Left kidney (tissue), 8 donors: ENCODE measurements at places on chromosomes 7 and 10. TPM values are rescaled to one million over a fixed set of nuclear protein-coding genes. Genes with fewer than 3 reads are reported as not detected.

DNA sequence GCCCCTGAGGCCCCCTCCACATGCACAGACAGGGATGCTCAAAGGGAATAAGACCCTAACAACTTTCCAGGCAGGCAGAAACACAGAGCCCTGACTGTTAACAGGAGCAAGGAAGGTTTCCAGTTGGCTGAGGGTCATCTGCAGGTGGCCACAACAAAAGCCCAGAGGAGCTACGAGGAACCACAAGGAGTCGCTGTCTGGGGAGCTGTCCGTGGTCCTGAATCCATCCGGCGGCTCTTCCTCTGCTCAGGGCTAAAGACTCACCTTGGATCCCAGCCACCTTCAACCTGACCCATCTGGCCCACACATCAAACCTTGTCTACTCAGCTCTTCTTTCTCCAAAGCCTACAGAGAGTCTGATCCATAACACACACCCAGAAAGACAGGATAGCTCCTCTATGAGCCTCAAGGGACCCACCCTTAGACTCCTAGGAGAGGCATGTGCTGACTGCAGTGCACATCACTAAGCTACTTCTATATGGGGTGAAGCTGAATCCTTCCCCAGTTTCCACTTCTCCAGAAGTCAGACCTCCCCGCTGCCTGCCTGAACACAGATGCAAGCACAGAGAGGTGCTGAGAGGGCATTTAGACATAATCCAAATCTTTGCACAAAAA, 104.0 kb downstream of the SLIT1 start:
- peak; percentile 72 for DNase-seq

DNA sequence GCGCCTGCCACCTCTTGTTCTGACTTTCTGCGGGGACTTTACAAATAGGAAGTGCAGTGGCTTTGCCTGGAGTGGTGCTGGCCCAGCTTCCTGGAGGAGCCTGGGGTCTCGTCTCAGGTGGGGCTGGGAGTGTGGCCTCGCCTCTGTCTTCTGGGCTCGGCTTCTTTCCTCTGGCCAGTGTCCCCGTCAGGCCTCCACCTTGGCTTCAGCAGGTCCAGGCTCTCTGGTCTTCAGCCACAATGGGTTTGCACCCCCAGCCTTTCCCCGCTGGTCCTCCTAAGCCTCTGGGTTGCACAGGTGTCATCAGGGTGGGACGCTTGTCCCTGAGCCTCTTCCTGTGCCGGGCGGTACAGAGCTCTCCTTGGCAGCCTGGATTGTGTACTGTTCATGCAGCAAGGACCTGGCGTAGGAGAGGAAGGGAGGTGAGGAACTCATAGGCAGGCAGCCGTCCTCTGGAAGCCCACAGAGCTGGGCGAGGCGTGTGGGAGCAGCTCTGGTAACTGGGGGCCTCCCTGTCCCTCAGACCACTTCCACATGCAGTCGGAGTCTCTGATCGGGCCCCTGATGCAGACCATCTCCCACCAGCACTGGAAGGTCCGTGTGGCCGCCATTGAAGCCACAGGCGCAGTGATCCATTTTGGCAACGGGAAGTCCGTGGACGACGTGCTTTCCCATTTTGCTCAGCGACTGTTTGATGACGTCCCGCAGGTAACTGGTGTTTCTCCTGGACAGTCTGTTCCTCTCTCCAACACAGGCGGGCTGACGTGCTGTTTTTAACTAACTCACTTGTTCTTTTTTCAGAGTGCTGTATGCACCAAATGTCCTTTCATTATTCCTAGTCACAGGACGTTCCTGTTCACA, 2.3 kb upstream of the PRKAR1B start:
- no peak for DNase-seq

Gene DPYSL4
- polyA plus RNA-seq, result 16.3 TPM

Gene AGBL3
- polyA plus RNA-seq, result 17.1 TPM

DNA sequence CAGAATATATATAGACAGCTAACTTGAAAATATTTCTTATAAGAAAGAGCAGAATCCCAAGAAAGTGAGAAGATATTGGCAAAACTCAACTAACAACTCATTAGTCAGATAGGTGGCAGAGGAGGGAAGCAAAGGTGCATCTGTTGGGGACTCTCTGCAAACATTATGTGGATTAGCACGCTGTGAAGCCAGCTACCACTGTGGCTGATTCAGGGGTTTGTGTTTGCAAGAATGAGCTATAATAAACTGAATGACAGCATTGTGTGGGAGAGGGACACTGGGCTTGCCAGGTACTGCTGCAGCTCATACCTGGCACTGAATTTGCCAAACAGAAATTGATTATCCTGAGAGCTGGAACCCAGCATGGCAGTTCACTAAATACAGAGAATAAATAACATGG, 170.3 kb upstream of the MINDY3 start:
- DNase-seq, result no peak

DNA sequence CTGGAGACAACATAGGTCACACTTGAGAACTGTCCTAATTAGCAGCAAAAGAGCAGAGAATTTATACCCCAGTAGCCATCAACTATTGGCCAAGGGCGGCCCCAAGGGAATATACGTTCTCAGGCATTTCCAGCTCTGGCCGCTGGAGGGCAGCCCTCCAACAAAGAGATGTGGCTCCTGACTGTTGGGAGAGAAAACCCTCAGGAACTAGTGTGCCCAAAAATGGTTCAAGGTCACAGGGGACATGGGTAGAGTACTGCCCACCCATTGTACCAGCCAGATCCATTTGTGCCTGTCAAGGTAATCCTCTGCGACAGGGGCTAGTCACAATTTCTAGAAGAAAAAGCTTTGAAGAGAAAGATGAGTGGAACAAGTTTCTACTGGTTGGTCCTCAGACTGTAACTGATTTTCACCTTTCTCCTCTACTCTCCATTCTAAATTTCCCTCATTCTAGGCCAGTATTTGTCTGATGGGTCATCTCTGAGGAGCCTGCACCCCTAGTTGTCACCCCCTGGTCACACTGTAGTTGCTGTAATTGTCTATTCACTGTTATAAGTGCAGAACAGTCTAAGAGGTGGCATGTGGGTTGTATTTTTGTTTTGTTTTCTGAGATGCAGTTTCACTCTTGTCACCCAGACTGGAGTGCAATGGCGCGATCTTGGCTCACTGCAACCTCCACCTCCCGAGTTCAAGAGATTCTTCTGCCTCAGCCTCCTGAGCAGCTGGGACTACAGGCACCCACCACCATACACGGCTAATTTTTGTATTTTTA, 14.7 kb upstream of the C7orf33 start:
- peak; percentile 50 for DNase-seq

Gene RBP3
- polyA plus RNA-seq, result 0.10 TPM

Gene MEIG1
- polyA plus RNA-seq, result 1.4 TPM

Gene CFAP70
- polyA plus RNA-seq, result 26.6 TPM

DNA sequence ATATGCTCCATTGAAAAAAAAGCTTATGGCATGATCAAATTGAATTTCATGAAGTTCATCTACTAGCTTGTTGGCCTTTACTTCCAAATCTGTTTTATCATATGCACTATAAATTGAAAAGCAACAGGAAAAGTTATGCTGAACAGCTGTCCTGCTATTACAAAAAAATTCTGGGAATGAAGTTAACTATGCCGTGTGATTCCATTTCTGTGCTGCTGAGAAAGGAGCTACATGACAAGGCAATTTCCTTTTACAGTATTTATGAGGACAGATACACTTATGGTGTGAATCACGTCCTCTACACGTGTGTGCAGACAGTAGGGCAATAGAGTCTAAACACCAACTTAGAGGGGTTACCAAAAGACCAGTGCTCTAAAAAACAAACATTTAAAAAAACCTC, 426.5 kb upstream of the AKR1E2 start:
- DNase-seq, result no peak

DNA sequence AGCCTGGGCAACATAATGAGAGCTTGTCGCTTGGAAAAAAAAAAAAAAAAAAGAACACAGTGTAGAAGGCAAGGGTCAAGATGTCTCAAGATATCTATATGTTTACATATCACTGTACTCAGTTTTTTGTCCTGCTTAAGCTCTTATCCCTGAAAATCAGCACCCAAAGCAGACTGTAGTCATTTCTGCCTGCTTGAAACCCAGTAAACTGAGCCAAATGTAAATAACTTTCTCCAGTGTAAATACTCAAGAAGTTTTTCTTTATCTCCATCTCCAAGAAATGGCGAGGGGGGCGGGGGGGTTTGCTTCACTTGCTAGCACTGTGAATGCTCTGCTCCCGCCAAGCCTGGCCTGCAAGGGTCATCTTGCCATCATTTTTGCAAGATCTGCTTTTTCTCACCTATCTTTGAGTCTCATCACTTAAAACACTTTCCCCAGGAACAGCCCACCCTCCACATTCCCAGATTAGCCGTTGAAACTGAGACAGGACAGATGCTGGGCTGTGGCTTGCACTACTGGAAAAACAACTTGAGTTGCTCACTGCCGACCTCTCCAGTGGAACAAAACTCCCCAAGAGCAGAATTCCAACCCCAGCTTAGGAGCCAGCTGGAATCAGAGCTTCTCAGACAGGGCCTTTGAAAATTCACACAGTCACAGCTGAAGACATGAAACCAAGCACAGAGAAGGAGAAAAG, 54.6 kb downstream of the AFAP1L2 start:
- DNase-seq, result peak; percentile 66

Gene ZNF107
- 13.8 TPM for polyA plus RNA-seq

Gene TMEM229A
- polyA plus RNA-seq, result 0.13 TPM

Gene ACTR3C
- 9.7 TPM for polyA plus RNA-seq

Gene MLXIPL
- 4.8 TPM for polyA plus RNA-seq

DNA sequence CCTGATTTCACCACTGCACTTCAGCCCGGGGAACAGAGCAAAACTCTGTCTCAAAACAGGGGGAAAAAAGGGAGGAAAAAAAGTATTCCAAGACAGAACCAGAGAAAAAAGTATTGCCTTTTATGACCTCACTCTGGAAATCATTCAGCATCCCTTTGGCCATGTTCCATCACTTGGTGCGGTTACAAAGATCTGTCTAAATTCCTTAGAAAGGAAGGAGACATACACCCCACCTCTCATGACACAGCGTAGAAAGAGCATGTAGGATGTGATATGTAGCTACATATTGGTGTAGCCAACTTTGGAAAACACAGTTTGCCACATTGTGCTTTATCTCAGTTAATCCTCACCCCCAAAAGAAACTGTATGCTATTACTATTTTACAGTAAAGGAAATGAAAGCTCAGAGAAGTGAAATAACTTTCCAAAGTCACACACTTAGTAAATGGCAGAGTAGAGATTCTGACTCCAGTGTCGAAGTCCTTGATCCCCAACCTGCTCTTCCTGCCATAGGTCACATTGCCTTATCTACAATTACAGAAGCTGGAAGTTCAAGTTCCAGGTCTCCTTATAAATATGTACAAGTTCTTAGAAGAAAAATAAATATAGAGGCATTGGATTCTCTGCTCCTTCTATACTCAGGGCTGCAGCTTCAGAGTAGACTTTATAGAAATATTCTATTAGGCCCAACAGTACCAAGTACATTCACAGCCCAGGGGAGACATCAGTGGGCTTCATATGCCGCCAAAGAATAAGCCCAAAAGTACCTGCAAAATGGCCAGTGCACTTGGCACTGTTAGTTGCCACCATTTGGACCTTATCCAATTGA, 91.6 kb upstream of the KMT2E start:
- DNase-seq, result no peak

GRCh38 chr10:44373341-44373995, 11.4 kb downstream of the CXCL12 start:
- no peak for DNase-seq

- DNase-seq, result no peak
Observed at GRCh38 chr7:562789-563628, 43.4 kb upstream of the PDGFA start.

Gene BTBD16
- 1.4 TPM for polyA plus RNA-seq

GRCh38 chr7:156897673-156898072, 4.7 kb upstream of the LMBR1 start:
- DNase-seq, result no peak

GRCh38 chr7:117231047-117231359, 91.9 kb downstream of the WNT2 start:
- DNase-seq, result no peak

DNA sequence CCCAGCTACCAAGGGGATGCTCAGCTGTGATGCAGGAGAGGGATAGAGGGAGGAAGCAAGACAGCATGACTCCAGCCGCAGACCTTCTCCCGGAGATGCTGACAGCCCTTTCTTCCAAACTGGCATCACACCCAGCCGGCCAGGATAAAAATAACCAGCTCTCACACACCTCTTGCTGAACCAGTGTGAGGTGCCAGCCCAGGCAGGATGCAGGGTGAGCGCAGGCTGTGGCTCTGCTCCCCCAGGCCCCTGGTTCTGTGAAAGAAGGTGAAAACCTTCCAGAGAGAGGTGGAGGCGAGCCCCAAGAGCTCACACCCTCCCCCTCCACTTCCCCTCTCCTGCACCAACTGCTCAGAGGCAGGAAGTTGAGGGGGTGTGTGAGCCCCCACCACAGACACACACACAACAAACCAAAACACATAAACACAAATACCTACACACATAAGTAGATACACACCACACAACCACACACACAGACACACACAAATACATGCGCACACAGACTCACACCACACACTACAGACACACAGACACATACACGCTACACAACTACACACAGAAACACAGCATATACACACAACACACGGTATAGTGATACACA, 4.0 kb downstream of the GPR15LG start:
- no peak for DNase-seq

DNA sequence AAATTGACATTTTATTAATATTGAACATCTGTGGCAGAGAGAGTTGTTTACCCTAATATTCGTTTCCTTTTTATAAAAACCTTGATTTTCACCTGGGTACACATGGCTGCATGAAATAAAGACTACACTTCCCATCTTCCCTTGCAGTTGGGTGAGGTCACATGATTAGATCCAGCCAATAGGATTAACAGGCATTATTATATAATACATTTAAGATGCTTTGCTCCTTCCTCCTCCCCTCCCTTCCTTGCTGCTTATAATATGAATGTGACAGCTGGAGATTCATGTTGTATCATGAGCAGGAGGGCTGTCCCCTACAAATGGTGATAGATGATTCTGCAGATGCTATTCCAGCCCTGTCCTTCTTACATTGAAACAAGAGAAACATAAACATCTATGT, 146.6 kb downstream of the SH2D4B start:
- DNase-seq, result no peak
